Fibroblast of skin of right quadriceps (primary cell): ENCODE measurements at places on chromosomes 13 and 19.

GRCh38 chr13:45870232-45870631, 18.7 kb upstream of the SIAH3 start:
- DNase-seq, result no peak

GRCh38 chr19:49741210-49741844, 21.8 kb downstream of the TSKS start:
- DNase-seq, result no peak

DNA sequence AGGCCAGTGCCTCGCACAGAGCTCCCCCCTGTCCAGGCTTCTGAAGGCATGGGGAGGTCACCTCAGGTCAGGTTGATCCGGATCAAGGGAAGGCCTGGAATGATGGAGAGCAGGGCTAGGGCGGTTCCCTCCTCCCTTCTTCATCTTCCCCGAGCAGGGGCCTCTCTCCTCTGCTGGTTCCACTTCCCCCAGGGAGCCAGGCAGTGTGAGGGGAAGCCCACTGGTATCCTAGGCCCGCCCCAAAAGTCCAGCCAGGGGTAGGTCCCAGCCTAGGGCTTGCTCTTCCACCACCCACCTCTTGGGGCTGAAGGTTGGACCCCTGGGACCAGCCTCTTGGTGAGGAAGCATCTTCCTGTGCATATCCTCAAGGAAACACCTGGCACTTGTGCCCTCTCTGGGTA, 16.4 kb upstream of the PRR19 start:
- DNase-seq, result no peak

- no peak for DNase-seq
These were observed 20.3 kb downstream of the ZNF433 start for GRCh38 chr19:12015015-12015752.

- no peak for DNase-seq
These were observed 30.7 kb upstream of the IL17D start for GRCh38 chr13:20672772-20673171.

DNA sequence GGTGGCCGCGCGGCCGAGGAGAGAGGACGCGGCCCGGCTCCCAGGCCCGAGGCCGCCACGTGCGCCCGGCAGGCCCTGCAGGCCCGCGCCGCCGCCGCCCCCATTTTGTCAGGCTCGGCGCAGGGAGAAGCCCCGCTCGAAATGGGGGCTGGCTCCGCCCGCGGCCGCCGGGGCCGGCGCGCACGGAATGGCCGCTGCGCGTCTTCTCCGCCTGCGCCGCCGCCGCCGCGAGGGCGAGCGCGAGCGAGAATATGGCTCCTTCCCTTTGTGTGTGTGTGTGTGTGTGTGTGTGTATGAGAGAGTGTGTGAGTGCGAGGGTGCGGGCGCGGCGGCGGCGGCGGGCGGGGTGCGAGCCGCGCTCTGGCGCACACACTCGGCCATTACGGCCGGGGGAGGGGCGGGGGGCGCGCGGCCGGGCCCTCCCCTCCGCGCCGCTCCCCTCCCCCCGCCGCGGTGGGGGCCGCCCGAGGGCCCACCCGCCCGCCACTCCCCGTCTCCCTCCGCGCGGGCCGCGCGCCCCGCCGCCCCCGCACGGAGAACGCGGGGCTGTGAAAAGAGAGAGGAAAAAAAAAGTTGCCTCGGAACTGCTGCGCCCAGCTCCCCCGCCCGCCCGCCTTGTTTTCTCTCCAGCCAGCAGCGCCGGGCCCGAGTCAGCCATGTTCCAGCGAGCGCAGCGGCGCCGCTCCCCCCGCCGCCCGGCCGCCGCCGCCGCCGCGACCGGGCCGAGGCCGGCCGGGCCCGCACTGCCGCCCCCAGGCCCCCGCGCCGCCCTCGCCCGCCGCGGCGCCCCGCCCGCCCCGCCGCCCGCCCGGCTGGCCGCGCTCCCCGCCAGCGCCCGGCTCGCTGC, 1.0 kb downstream of the HMGB1 start:
- DNase-seq, result peak; percentile 90

GRCh38 chr13:37510441-37510840, 88.1 kb downstream of the POSTN start:
- no peak for DNase-seq

- peak; percentile 17 for DNase-seq
These were observed 340.0 kb downstream of the DCT start for GRCh38 chr13:94139393-94139995.

DNA sequence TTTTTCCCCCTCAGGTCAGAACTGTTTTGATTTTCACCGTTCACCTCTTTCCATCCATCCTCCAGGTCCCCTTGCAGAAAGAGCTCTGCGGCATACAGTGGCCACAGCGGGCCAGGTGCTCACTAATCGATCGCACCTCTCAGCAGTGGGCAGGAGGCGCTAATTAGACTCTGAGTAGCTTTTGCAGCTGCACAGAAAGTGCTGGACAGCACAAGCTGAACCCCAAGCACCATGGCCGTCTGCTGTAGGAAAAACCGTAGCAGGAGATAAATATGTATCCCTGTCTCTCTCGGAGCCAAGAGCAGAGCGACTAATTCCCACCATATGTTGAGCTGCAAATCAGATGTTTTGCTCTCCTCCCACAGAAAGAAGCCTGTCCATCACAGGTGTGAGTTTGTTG, 54.4 kb downstream of the PEX11G start:
- DNase-seq, result no peak

- no peak for DNase-seq
These were observed 40.4 kb downstream of the LRCH1 start for GRCh38 chr13:46593398-46593797.

- DNase-seq, result no peak
These were observed 102.8 kb downstream of the ZIC5 start for GRCh38 chr13:99868767-99869166.

- DNase-seq, result no peak
These were observed 114.3 kb downstream of the SIPA1L3 start for GRCh38 chr19:38021352-38021751.

DNA sequence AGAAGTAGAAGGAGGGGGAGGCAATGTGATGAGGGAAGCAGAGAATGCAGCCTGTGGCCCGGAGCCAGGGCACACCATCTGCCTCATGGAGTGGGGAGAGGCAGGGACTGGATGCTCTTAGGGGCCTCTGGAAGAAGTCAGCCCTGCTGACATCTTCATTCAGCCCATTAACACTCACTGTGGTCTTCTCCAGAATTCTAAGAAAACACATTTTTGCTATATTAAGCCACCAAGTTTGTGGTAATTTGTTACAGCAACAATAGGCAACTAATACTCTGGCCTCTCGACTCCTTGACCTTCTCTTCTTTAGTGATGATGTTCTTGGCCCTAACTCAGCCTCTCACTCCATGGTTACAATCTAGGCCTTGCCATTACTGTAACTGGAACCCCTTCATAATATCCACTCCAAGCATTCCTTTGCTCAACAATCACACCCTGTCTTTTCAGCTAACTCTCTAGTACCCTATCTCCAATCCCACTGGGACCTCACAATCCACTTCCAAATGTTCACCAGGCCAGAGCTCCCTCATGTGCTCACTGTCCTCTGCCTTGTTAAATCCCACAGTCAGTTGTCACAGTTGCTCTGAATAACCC, 98.5 kb downstream of the MIPEP start:
- peak; percentile 96 for DNase-seq

- peak; percentile 85 for DNase-seq
These were observed 1463.4 kb upstream of the PCDH20 start for GRCh38 chr13:62879071-62879470.
